ENCODE measurements at places on chromosomes 7 and 10.

- no peak for DNase-seq
These were observed 74.6 kb downstream of the XRCC2 start for GRCh38 chr7:152601305-152601798.

DNA sequence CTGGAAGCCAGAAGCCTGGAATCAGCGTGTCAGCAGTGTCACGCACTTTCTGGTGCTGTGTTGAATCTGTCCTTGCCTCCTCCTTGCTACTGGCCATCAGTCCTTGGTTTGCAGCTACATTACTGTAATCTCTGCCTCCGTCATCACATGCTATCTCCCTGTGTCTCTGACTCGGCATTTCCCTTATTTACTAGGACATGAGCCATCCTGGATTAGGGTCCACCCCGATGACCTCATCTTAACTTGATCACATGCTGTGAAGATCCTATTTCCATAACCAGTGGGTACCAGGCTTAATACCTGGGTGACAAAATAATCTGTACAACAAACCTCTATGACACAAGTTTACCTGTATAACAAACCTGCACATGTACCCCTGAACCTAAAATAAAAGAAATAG, 518.0 kb upstream of the KLF6 start:
- DNase-seq, result no peak

DNA sequence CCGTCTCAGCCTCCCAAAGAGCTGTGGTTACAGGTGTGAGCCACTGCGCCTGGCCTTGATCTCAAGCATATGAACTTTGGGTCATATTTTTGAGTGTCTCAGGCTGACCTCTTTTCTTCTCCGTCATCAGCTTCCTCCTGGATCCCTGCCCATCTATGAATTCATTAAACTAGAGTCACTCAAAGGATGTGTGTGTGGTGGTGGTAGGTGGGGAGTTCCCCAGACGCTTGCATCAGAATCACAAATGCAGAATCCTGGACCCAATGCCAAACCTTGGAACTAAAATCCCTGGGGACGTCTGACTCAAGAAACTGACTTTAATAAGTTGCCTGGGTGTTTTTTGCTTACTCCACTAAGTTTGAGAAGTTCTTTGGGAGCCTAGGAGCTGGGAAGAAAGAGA, 6.7 kb upstream of the CREB5 start:
- DNase-seq, result peak; percentile 85

- DNase-seq, result no peak
These were observed 82.9 kb downstream of the CADPS2 start for GRCh38 chr7:122803323-122803722.

DNA sequence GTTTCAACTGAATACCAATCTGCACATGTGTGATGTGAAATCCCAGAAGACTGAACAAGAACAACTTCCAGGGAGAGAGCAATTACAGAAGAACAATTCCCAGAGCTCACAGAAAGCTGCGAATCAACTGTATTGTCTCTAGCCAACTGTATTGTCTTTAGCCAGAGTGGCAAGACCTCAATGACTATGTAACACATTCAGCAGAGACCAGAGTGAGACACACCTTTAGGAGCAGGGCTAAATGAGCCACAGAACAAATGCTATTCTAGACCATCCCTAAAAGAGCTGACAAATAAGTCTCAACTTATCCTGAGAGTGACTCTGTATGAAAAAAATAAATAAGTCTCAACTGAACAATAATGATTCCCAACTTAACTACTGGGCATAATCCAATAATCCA, 72.0 kb downstream of the KMT2C start:
- DNase-seq, result no peak

DNA sequence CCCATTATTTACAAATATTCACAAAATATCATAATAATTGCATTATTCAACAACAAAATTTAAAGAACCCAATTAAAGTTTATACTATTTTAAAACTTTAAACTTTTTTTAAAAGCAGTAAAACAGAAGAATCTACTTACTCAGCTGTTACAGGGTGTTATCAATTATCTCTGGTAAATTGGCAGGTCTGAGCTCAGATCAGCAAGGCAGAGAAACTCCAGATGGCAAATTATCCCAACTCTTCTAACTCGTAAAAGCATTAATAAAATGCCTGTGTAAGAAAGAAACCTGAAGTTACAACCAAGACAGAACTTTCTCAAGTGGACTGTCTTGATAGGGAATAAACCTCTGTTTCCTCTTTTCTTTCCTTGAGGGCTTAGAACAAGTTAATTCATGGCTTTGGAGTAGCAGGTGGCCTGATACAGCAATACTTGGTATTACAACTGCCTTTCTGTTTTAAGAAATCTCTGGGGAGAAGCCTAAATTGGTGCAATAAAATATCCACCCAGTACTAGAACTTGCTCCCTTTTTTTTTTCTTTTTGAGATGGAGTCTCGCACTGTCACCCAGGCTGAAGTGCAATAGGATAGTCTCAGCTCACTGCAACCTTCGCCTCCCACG, 275.3 kb upstream of the MKLN1 start:
- DNase-seq, result no peak

All from sigmoid colon (tissue), 7 donors.